ENCODE measurements at places on chromosomes 11 and 22.

GRCh38 chr11:62435846-62436660 lies 17.2 kb downstream of the SCGB1A1 start:
- DNase-seq: no peak

DNA sequence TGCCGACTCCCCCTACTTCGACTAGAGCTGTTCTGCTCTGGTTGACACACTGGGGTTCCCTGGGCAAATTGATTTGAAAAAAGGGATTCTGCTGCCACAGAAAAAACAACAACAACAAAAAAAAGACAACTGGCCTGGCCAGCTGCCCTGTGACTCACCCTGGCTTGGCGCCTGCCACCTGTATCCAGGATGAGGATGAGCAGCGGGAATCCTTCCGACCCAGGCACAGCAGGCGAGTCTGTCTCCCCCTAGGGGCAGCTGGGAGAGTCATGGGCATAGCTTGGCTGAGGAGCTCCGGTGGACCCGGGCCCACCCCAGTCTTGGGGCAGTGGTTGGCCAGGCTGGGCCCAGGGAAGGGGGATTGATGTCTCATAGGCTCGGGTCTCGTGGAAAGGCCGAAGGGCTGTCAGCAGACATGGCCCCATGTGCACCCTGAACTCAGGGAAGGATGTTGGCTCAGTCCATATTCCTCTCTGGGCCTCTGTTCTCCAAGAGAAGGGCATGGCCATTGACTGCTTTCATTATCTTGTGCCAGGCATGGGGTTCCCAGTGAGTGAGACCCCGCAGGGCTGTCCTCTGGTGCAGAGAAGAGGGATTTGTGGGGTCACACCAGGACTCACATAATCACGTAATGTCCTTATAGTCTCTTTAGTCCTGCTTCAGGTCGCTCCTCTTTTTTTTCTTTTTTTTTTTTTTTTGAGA lies 10.4 kb upstream of the SUN2 start:
- no peak for DNase-seq

GRCh38 chr11:11937433-11937832 lies 71.0 kb downstream of the DKK3 start:
- no peak for DNase-seq

DNA sequence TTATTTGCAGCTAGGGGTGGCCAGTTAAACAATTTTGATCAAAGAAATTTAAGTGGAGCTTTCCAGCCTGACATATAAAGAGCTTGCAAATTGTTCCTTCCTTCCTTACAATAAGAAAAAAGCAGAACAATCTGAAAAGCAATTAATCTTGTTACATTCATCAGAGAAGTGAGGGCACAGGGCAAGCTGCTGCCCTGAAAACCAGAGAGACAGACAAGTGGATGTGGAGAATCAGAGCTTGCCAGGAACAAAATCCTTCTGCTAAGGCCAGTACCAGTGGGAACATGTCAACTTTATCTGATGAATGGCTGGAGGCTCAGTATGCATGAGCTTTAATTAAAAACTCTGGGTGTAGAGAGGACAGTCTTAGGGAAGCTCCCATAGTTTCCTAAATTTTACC lies 8.8 kb downstream of the CCDC179 start:
- DNase-seq: no peak

DNA sequence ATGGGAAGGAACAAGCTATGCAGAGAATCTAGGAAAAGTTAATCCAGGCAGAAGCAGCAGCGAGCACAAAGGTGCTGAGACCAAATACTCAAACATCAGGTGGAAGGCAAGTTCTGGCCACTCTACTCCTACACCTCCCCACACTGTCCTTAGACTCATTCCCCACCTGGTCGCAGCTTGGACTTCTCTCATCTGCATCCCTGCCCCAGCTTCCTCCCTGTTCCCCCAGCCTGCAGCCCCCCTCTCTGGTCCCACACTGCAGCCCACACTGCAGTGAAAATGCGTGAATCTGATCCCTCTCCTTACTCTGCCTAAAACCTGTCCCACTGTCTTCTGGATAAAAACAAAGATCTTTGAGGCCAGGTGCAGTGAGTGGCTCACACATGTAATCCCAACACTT lies 9.1 kb downstream of the TPBGL start:
- no peak for DNase-seq

- no peak for DNase-seq
These were observed 59.0 kb downstream of the ST14 start for GRCh38 chr11:130218501-130219070.

- no peak for DNase-seq
These were observed 12.1 kb downstream of the PPM1F start for GRCh38 chr22:21940521-21940920.

GRCh38 chr11:102435688-102436087 lies 16.9 kb downstream of the TMEM123 start:
- DNase-seq: no peak

- no peak for DNase-seq
These were observed 23.9 kb upstream of the PANX2 start for GRCh38 chr22:50146439-50147238.

GRCh38 chr11:44342616-44343015 lies 32.7 kb upstream of the ALX4 start:
- DNase-seq: no peak

- DNase-seq: no peak
These were observed 17.0 kb upstream of the WDR74 start for GRCh38 chr11:62856333-62856895.

GRCh38 chr22:29003552-29003951 lies 58.1 kb downstream of the C22orf31 start:
- no peak for DNase-seq

DNA sequence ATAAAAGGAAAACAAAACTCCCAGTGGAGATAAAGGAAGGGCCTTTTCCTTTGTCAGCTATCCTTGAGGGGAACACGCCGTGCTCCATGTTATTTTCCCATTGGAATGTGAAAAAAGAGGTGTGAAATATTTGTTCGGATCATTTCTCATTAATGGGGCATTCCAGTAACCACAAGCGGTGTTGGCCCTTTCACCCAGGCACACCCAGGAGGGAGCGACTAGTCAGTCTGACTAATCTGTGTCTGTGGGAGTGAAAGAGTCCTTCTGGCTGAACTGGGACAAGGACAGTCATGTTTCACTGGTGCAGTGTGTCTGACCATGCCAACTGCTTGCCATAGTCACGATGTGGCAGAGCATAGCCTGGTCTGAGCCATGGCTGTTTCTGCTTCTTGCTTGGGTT lies 13.0 kb upstream of the MYEOV start:
- no peak for DNase-seq

GRCh38 chr11:16364254-16364653 lies 7.9 kb upstream of the SOX6 start:
- DNase-seq: no peak

- no peak for DNase-seq
These were observed 321.0 kb downstream of the NTM start for GRCh38 chr11:131691181-131692041.

- no peak for DNase-seq
These were observed 66.8 kb downstream of the PRR5L start for GRCh38 chr11:36362902-36363301.

DNA sequence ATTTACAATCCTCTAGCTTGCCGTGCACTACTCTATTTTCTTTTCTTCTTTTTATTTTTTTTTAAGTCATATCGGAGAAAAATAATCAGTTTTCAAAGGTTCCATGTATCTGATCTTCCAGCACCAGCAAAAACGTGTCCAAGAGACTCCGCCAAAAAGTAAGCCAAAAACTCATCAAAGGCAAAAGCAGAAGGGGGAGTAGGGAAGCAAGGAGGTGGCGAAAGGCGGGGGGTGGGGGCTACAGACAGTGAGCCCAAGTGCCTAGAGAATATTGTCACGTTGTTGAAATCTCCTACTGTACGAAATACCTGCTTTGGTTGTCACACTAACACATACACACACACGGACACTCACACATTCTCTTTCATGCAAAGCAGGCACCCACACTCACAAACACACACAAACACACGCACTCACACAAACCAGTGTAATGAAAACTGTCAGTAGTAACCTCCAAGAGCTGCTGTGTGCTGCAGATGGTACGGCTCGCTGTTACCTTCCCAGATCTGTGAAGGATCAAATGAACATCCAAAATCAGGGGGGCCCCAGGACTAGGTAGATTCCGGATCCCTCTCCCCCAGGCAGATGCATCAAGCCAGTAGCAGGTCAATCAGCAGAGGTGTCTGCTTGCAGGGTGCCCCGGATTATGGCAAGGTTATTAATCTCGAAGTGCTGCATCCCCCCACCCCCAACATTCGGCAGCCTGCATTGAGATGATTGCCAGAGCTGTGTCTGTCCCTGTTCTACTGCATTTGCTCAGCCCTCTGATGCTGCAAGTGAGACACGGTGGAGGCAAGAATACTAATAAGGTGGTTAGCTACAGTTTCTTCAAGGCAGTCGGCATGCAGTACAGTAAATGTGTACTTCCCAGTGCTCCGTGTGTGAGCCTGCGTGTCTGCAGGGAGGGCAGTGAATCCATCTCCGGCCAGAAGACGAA lies at the start of gene LRRC4C:
LRRC4C (minus strand) TSS at position 188 of the 937 bp plus-strand sequence.
- DNase-seq: no peak

DNA sequence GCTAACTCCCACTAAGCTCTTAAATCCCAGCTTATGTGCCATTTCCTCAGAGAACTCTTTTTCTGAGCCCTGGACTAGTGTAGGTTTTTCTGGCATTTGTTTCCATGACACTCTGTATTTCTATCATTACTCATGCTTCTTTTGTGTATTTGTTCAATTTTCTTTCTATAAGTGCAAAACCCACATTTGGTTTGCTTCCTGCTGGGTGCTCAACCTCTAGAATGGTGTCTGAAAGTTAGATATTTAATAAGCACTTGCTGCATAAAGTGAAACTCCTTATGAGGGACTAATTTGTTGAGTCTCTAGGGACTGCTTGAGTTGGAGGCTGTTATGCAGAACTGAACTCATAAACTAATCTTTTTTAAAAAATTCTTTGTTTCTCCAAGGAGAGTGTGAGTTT lies 68.6 kb downstream of the SYT9 start:
- DNase-seq: no peak

GRCh38 chr11:96075532-96075959 lies 151.6 kb upstream of the MTMR2 start:
- DNase-seq: no peak

DNA sequence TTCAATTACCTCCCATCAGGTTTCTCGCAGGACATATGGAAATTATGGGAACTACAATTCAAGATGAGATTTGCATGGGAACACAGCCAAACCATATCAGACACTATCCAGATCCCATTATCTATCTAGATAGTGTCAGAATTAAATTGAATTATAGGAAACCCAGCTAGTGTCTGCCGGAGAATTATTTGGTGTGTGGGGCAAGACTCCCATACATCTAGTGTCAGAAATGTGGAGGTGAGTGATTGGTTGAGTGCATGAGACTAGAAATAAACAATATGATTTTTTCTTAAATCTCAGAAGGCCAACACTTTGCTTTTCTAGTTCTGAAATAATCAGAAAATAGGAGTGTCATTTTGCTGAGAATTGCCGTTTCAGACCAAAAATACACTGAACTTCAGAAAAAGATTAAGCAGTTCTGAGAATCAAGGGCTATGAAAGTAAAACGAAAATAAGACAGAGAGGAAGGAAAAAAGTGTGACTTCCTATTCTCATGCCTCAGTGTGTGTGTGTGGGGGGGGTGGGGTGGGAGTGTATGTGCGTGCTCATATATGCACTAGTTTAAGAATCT lies 21.3 kb downstream of the CASP12 start:
- DNase-seq: no peak

DNA sequence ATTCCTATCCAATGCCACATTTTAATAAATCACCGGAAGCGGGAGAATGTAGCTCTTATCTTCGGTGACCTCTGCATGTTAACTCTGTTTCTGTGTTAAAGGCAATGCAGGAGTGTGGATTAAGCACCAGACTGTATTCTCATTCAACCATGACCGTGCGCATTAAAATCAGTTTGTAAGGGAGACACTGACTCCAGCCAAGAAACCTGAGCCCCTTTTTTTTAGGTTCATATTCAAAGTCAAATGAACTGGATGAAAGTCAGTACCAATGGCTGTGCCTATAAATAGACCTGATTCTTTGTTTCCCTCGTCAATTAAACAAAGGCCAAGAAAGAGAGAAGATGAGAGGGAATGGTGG lies 32.2 kb downstream of the C11orf91 start:
- no peak for DNase-seq

DNA sequence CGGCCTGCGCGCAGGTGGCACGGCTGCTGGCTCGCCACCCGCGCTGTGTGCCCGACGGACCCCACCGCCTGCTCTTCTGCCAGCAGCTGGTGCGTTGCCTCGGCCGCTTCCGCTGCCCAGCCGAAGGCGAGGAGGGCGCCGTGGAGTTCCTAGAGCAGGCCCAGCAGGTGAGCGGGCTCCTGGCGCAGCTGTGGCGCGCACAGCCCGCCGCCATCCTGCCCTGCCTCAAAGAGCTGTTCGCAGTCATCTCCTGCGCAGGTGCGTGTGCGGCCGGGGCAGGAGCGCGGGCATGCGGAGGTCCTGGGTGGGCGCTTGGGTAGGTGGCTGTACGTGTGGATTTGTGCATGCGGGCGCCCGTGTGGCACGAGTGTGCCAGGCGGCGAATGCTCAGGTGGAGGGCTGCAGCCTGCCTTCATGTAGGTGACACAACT lies 8.0 kb downstream of the USP35 start:
- DNase-seq: no peak

DNA sequence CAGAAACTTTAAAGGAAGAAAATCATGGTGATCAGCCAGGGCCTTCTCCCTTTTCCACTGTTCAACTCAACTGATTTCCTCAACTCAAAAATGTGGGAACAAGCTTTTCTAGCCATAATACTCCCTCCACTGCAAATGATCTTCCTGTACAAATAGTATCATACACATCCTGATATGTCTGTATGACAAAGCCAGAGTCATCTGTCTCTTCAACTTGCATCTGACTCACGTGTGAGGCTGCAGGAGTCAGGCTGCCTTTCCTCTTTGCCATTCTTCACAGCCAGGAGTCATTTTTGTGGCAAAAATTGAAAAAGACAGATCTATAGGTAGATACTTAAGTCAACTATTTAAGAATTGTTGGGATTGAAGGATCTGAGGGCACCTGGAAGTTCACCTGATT lies 13.3 kb downstream of the PATZ1 start:
- DNase-seq: no peak

DNA sequence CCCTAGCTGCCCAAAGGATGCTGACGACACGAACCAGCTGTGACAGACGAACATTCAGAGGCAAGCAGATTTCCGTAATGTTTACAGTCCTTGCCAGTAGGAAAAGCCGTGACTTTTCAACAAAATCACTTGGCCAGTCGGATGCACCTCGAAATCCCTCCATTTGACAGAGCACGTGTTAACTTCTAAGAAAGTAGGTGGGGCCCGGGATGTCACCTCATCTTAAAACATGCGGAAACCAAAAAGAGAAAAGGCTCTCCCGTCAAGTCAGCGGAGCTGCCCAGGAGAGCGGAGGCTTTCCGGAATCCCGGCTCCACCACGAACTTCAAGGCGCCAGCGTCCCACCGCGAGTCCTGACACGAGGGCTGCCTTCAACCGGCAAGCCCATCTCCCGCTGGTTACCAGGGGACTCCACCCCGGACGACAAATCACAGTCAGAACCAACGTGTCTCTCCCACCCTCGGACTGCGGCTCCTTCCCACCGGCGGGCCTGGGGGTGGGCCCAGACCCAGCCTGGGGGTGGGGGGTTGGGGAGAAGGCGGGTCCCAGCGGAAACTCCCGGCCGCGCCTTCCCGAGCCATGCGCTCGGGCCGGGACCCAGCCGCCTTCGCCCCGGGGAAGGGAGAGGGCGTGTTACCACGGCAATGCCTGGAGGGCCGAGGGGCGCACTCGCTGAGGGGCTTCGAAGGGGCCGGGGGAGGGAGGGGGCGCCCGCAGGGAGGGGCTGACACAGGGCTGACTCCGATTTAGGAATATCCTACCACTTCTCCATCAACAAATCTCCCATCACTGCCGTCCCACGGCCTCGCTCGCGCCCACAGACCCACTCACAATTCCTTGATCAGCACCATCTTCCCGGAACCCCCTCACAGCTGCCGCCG lies 475 bp downstream of the PITPNB start:
- DNase-seq: peak; percentile 66

Data from stimulated activated CD4-positive, alpha-beta T cell treated with anti-CD3 and anti-CD28 coated beads, Interleukin-2, amount 100 ng/mL, for 4 hours (primary cell).